Stimulated activated CD4-positive, alpha-beta T cell treated with anti-CD3 and anti-CD28 coated beads, Interleukin-12 subunit alpha, Interleukin-12 subunit beta, amount 100 ng/mL, for 48 hours (primary cell): ENCODE measurements at places on chromosomes 3 and 15.
A peak's percentile ranks its signal among the peaks of the same experiment; 100 is the strongest.

DNA sequence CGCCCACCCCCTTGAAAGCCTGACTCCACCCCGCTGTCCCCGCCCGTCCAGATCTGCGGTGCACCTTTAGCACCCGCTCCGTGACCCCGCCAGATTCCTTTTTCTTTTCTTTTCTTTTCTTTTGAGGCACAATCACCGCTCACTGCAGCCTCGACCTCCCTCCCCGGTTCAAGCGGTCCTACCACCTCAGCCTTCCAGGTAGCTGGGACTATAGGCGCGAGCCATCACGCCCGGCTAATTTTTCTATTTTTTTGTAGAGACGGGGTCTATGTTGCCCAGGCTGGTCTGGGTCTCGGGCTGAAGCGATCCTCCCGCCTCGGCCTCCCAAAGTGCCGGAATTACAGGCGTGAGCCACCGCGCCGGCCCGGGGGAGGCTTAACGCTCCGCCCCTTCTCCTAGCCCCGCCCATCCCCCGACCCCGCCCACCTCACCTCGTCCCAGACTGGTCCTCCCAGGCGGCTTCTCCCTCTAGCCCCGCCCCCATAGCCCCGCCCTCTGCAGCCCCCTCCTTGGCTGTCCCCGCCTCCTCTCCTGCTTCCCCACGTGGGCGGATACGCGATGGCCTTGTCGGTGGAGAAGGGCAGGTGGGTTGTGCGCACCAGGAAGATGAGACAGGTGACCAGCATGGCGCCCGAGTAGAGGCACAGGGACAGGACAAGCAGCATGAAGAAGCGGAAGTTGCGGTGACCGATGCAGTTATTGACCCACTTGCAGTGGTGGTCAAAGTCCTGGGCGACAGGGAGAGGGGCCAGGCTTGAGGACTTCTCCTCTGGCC is 3.2 kb downstream of the ZDHHC19 start:
- peak; percentile 58 for DNase-seq

DNA sequence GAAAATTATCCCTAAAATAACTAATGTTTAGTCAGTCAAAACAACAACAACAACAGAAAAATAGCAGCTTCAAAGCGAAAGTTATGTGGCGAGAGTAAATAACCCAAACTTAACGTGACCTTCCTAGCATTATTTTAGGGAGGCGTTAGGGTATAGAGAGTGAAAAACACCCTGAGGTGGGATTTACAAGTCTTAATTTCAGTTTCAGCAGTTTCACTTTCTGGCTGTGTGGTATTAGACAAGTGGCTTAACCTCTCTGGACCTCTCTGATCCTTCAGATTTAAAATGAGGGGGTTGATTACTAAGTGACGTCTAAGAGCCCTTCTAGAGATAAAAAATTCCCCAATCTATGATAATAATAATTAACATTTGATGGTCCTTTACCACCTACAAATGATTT is 291.2 kb downstream of the ZBTB20 start:
- DNase-seq: no peak

DNA sequence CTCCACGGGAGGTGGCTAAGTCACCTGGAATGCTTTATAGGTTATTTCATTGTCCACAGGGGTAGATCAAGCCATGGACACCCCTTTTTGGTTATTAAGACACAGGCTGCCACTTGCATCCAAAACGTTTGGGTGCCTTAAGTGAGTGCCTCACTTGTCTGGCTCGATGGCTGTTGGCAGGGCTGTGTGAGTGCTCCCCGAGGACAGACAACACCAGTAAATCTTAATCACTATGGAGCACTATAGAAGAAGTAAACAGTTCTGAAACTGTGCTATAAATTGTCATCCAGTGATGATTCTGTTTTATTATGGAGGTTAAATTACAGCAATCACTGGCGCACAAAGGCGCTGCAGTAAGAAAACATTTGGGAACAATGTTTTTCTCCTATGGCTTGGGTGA is 215.5 kb downstream of the CACNA2D3 start:
- DNase-seq: no peak

GRCh38 chr3:20849975-20850374 is 664.0 kb upstream of the SGO1 start:
- no peak for DNase-seq

- DNase-seq: no peak
These were observed 26.1 kb downstream of the LSM3 start for GRCh38 chr3:14204515-14205284.

- no peak for DNase-seq
These were observed 10.4 kb downstream of the NR2F2 start for GRCh38 chr15:96340598-96341512.

DNA sequence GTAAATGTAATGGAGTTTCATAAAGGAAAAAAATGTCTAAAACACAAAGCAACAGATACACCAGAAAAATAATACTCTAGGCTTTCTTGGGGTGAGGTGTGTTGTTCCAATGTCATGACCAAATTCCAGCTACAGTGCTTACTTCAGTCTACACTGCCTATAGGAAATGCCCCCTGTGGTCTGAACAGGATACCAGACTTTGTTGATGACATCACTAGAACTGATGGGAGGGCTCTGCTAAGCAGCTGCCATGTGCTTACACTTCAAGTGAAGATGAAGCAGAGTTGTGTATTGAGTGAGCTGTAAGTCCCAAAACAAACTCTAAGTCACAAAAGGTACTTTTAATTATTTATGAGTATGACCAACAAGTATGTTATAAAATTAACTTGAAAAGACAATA is 456.1 kb upstream of the IL12A start:
- no peak for DNase-seq

- DNase-seq: no peak
These were observed 1491.0 kb downstream of the SI start for GRCh38 chr3:163587342-163587741.

DNA sequence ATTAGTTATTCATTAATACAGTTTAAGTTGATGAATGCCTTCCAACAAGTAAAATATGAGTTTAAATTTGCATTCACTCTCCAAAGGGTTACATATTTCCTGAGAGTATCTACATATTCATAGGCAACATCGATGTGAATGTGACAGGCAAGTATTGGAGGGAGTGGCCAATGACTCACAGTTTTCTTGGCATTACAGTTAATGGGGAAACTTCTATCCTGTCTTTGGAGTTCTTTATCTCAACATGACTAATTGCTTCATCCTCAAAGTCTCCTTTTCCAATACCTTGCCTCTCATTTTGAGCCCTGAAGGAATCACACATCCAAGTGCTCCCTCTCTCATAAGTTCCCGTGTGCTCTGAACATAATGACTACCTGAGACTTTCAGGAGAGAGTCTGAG is 439.7 kb upstream of the FRG2C start:
- DNase-seq: no peak

DNA sequence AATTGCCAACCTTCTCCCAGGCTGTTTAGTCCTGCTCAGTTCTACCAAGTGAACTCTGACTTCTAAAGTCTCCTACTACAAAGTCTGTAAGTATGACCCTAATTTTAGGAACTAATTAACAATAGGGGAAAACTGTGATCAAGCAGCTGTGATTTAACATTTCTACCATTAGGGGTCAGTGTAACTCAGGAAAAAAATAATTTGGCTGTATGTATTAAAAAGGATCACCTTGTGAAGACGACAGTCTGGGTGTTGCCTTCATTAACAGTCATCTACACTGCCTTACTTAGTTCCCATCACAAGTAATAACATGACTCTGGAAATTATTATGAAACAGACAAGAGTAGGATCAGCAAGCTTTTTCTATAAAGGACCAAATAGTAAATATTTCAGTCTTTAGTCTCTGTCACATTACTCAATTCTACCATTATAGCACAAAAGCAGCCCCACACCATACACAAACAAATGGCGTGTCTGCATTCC is 4.2 kb upstream of the NPHP3 start:
- DNase-seq: no peak

DNA sequence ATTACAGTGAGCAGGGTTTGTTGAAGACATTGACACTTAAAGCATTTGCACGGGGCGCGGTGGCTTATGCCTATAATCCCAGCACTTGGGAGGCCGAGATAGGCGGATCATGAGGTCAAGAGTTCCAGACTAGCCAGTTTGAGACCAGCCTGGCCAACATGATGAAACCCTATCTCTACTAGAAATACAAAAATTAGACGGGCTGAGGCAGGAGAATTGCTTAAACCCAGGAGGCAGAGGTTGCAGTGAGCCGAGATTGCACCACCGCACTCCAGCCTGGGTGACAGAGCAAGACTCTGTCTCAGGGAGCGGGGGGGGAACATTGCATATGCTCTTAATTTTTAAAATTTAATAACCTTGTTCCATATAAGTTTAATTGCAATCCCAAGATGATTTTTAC is 11.9 kb downstream of the STT3B start:
- DNase-seq: no peak
